ENCODE measurements at places on chromosomes 11 and 22. TPM values are rescaled to one million over a fixed set of nuclear protein-coding genes. Genes with fewer than 3 reads are reported as not detected.

GRCh38 chr11:77397631-77398030 lies 76.3 kb downstream of the PAK1 start:
- DNase-seq, result no peak

DNA sequence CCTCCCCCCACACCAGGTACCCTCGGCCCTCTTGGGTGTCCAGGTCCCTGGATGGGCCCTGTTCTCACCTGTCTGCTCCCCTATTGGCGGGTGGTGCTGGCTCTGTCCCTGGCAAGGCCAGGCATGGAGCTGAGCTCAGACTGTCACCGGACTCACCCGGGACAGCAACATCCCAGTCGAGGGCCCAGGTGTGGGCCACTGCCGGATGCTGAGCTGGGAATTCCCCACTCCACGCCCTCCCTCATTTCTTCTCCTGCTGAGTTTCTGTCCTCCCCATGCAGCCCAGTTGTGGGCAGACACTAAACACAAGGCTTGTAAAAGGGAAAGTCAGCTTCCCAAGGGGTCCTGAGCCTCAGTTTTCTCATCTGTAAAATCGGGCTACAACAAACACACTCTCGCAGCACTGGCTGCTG lies 2.0 kb upstream of the AP5B1 start:
- DNase-seq, result no peak

The PGR gene
- total RNA-seq, result not detected

- no peak for DNase-seq
Observed at GRCh38 chr11:27497284-27497866, 9.2 kb downstream of the LIN7C start.

DNA sequence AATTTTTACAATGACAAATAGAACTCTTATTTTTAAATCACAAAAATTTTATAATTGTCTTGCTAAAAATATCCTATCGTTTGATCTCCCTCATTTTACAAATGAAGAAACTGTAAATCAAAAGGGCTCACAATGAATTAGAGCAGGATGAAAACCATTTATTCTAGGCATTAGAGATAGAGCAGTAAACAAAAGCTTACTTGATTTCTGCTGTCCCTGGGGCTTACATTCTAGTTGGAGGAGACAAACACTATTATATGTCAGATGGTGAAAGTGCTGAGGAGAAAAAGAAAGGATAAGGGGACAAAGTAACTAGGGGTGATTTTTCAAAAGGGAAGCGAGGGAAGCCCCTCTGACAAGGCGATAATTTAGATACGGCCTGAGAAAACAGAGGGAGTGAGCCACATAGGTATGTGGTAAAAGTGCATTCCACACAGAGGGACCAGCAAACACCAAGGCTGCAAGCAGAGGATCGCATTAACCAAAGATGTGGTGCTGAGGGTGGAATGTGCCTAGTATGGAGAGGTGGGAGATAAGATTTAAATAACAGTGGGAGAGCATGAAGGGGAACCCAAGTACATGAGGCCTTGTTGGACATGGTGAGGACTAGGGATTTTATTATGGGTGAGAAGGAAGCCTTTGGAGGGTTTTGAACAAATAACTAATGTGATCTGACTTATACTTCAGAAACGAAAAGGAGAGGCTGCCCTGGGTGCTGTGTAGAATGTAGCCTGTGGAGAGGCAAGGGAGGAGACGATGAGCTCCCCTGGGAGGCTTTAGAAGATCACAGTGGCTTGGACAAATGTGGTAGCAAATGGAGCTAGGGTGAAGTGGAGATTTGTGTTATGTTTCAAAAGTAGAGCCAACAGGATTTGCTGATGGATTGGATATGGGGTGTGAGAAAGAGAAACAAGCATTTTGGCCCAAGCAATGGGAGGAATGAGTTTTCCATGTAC lies 62.1 kb downstream of the PDHX start:
- no peak for DNase-seq

The SLC25A1 gene
- 52.8 TPM for total RNA-seq

The FGF3 gene
- not detected for total RNA-seq

DNA sequence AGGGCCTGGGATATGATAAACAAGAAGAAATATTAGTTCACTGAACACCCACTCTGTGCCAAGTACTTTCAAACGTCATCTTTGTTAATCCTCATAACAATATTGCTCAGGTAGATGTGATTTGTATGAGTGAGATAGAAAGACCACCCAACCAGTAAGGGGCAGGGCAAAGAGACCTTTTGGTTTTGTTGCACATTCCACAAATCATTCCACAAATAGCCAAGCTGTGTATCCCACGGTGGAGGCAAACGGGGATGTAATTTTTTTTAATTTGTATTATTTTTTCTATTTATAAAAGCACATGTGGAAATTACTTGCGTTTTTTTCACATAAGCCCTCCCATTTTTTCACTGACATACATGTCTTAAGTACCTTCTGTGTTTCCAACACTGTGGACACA lies 29.0 kb downstream of the LAYN start:
- DNase-seq, result no peak

DNA sequence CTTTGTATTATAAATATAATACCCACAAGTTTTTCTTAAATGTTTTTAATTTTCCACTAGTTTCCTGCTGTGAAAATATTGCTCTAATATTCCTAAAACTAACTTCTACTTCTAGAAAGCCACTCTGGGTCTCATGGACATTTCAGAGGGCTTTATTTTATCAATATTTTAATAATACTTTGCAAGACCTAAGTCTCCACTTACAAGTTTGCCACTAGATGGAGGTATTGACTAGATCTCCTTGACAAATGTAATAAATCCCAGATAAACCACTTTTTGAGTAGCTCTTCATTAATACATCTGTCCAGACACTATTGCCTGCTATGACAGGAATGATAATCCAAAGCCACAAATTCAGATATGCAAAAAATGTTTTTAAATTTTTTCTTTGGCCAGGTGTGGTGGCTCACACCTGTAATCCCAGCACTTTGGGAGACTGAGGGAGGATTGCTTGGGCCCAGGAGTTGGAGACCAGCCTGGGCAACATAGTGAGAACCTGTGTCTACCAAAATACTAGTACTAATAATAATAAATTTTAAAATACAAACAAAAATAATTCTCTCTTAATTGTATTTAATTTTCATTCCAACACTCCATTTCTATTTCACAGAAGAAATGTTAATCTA lies 3.5 kb upstream of the ACAT1 start:
- no peak for DNase-seq

The PRODH gene
- total RNA-seq, result not detected

GRCh38 chr22:20268279-20269012 lies at the start of gene RTN4R:
Gene RTN4R (minus strand): TSS chr22:20268318. CDS start chr22:20268092, 226 bp downstream.
- DNase-seq, result peak; percentile 76

DNA sequence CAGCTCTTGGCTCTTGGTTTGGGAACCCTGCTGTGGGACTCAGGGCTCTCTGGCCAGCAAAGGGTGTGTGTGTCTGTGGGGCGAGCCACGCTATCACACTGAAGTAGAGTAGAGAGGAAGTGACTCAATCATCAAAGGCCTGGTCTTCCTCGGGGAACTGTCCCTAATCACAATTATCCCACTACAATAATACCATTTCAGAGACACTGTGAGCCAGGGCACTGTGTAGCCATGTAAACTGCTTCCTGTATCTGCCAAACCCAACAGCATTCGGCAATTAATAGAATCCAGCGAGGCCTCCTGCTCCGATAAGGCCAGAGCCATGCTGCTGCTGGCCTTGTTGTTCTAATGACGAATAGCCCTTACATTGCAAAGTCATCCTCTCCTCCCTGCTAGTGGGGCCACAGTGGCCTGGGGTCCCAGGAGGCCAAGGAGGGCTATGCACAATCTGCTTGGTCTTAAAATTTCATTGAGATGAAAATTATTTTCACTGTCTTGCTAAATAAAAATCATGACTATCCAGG lies 49.8 kb upstream of the LMO2 start:
- DNase-seq, result no peak

The CUL5 gene
- 34.4 TPM for total RNA-seq

GRCh38 chr11:87438416-87438815 lies 400.7 kb downstream of the TMEM135 start:
- DNase-seq, result no peak

DNA sequence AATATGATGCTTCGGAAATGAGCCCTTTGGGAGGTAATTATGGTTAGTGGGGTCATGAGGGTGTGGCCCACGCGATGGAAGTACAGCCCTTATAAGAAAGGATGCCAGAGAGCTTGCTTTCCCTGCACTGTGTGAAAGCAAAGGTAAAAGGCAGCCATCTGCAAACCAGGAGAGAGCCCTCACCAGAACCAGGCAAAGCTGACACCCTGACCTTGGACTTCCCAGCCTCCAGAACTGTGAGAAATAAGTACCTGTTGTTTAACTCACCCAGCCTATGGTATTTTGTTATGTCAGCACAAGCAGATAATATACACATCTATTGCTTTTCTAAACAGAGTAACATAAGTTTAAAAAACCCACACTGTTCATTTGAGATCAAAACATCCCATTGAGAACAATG lies 50.7 kb downstream of the SYN3 start:
- no peak for DNase-seq

The CD6 gene
- 377 TPM for total RNA-seq

- no peak for DNase-seq
Observed at GRCh38 chr22:50730941-50731661, 6.9 kb upstream of the ACR start.

The KCNA4 gene
- total RNA-seq, result not detected

The SLCO2B1 gene
- total RNA-seq, result not detected

- DNase-seq, result no peak
Observed at GRCh38 chr11:31676280-31676982, 134.7 kb downstream of the PAX6 start.

DNA sequence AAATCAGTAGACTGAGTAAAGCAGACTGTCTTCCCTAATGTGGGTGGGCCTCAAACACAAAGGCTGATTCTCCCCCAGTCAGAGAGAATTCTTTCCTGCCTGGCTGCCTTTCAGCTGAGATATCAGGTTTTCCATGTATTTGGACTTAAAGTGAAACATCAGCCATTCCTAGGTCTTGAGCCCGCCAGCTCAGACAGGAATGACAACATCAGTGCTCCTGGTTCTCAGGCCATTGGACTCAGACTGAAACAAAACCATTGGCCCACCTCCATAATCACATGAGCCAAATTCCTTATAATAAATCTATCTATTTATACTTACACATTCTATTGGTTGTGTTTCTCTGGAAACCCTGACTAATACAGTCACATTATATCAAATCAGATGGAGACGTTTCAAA lies 56.7 kb upstream of the CLPB start:
- no peak for DNase-seq

DNA sequence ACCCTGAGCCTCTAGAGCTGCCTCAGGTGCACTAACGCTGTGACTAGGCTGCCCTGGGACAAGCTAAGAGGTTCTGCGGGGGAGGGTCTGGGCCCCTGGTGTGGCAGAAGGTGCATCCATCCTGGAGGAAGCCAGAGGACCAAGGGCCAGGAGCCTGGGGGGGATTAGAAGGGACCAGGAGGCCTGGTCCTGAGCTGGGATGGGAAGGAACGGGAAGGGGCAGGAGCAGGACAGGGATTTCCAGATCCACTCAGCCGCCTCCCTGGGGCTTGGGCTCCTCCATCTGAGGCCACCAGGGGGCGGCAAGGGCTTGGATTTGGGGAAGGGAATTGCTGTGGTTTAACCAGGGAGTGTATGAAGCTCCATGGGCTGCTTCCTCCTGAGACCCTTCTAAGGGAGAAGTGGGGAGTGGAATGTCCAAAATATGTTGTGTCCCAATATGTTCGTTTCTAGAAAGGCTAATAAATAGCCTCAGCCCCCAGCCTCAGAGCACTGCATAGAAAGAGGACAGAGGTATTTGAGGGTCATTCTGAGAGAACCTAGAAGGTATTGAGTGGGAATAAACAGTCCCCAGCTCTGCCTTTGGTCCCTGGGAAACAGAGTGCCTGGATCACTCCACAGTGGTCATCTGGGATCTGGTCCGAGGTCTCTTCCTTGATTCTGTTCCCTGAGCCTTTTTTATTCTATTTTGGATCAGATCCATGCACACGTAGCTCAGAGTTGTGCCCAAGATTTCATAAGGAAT lies 17.4 kb upstream of the PRAME start:
- peak; percentile 63 for DNase-seq

The SLC22A12 gene
- not detected for total RNA-seq

- DNase-seq, result peak; percentile 61
Observed at GRCh38 chr11:47186076-47186699, at the start of gene PACSIN3. Gene PACSIN3 (minus strand): TSS chr11:47186434. CDS start chr11:47182727, 3,707 bp downstream.

The RFPL2 gene
- not detected for total RNA-seq

The SMTNL1 gene
- total RNA-seq, result not detected

- peak; percentile 55 for DNase-seq
Observed at GRCh38 chr11:2302306-2302895, 588 bp downstream of the TSPAN32 start.

The DRG1 gene
- total RNA-seq, result 104 TPM

- peak; percentile 83 for DNase-seq
Observed at GRCh38 chr22:35627267-35628041, 10.3 kb upstream of the MB start.

The ZP1 gene
- not detected for total RNA-seq

DNA sequence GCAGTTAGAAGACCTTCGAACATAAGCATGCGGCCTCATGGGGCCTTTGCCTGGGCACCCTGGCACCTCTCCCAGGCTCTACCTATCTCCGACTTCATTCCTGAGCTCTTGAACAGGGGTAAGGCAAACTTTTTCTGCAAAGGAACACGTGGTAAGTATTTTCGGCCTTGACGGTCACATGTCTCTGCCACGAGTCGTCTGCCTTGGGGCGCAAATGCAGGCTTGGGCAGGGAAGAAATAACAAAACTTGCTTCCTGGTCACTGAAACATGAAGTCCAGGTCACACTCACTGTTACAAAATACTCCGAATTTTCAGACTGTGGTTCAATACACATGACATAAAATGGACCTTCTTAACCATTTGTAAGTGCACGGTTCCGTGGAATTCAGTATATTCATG lies 3.4 kb upstream of the ASCL2 start:
- DNase-seq, result no peak

The OVCH2 gene
- total RNA-seq, result not detected

DNA sequence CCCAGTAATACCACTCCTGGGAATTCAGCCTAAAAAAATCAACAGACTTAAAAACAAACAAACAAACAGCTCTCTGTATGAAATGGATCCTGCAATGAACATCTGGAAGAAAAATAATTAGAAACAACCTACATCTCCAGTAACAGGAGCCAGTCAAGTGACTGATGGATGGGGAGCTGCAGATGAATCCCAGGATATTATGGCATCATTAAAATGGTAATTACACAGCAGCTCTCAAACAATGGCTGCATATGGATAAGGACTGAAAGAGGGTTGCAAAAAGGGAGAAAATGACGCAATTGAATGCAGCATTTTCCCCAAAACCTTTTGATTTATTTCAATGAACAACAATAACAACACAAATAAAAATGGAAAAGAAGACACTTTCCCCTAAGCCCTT lies 4.1 kb downstream of the NPTXR start:
- DNase-seq, result no peak

The BARX2 gene
- 0.89 TPM for total RNA-seq

- no peak for DNase-seq
Observed at GRCh38 chr11:58830673-58831301, 13.7 kb downstream of the GLYATL2 start.

The ANAPC15 gene
- total RNA-seq, result 76.1 TPM

- peak; percentile 19 for DNase-seq
Observed at GRCh38 chr22:24430431-24431308, 3.3 kb downstream of the ADORA2A start.

The TOP3B gene
- 27.3 TPM for total RNA-seq
